ENCODE measurements at places on chromosomes 16 and 17.
A peak's percentile ranks its signal among the peaks of the same experiment; 100 is the strongest.

DNA sequence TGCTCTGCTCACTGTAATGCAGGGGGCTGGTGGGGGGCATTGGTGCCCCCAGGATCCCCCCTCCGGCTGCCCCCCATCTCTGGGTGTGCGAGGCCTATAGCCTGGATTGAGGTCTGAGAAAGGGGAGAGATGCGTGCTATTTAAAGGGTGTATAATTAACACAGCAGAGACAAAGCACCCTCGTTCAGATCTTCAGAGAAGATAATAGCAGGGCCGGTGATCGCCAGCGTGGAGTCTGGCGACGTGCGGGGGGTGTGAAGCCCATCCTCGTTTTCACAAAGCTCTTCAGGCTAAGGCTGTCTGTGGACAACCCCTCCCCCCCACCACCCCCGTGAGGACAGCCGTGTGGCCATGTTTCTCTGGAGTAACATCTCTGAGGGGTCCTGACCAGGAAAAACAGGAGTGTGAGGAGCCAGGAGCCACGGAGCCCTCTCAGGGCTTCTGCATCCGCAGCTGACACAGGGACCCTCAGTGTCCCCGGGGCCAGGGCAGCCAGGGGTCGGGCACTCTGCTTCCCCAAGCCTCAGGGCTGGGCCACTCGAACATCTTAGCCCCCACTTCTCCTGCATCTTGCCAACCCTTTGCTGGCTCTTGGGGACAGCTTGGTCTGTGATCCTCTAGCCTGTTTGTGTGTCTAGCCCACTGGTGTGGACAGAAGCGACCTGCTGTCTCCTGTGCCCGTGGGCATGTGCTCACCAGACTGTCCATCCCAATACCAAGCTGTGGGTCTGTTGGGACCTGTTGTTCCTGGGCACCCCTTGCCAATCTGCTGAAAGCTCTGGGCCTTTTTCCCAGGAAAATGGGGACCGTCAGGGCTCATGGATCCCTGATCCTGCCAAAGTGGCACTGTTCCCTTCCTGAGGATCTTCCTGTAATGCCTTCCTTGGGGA, 58.9 kb downstream of the BAIAP2 start:
- DNase-seq: no peak

DNA sequence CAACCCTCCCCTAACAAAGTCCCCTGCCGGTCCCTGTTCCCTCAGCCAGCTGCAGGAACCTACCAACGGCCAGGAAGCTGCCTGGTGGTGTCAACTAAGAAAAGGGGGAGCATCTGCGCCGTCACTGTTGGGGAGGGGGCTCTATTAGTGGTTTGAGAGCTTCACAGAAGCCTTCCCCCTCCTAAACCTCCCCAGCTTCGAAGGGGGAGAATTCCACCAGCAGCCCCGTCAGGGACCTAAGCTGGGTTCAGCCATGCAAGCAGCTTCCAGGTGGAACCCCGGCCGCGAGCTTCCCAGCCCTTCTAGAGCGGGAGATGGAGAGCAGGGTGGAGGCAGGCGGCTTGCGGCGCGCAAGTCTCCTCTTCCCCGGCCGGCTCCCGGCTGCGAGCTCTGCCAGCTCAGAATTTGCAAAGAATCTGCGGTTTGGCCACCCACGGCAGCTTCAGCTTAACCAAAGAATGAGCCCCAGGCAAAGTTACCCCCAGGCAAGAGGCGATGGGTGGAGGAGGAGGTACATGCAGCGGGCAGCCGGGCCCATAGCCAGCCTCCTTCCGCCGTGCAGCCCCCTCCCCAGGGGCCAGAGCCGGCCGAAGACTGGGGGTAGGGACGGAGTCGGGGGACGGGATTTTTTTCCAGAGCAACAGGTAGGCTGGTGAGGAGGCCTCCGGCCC, 33.7 kb downstream of the DDX19A start:
- DNase-seq: peak; percentile 97

GRCh38 chr16:69932228-69932627, 18.9 kb upstream of the CLEC18A start:
- DNase-seq: no peak

GRCh38 chr16:28898266-28898665, 20.0 kb downstream of the ATP2A1 start:
- peak; percentile 87 for DNase-seq

DNA sequence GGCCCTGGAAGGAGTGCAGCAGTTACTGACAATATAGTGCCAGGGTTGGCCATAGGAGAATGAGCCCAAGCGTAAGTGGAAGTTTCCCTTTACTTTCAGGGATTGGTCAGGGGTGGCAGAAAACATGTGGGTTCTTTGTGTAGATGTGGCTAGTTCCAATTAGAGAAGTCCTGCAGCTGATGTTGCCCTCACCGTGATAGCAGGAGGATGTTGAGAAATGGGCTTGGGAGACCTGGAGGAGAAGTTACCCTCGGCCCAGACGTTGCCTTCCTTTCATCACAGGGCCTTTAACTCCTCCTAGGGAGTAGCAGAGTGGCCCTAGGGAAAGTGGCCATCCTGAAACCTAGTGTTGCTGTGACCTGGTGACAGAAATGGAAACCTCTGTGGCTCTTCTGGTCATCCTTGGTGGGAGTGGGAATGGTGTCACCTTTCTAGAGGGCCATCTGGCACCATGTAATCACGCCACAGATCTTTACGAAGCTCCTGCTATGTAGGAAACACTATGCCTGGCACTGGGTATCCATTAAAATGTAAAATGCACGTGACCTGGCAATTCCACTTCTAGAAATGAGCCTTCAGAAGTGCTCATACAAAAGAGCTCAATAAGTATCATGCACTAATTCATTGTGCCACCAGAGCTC, 6.7 kb downstream of the TMEM92 start:
- no peak for DNase-seq

- DNase-seq: no peak
These were observed 17.6 kb downstream of the TRPV3 start for GRCh38 chr17:3539881-3540540.

DNA sequence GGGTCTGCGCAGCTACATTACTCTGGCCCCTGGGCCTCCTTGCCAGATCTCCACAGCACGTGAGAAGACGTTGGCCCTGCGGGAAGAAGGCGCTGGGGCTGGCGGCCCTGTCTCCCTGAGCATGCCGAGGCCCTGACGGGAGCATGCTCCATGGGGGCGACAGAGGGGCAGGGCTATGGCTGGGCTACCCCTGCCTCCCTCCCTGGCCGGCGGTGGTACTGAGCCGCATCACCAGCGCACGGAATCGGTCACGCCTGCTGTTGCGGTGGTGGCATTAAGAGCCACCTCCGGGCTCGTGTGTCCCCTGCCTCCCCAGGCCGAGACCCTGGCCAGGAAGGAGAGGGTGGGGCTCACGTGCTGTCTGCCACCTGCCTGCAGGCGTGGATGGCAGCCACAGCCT, 28.1 kb downstream of the MAPK8IP3 start:
- no peak for DNase-seq

DNA sequence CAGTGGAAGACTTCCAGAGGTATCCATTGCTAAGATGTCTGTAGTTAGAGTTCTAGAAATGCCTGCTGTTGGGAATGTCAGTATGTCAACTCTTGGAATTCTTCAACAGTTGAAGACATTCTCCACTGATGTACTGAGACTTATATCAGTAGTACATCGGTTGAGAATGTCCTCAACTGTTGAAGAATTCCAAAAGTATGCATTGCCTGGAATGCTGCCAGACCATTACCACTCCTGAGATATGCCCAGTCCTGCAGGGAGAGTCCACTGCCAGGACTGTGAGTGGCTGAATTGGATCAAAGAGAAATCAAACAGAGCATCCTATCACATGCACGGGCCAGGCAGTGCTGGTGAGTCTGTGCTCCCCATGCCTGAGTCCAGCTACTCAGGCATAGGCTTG, 42.0 kb downstream of the IL21R start:
- peak; percentile 43 for DNase-seq

DNA sequence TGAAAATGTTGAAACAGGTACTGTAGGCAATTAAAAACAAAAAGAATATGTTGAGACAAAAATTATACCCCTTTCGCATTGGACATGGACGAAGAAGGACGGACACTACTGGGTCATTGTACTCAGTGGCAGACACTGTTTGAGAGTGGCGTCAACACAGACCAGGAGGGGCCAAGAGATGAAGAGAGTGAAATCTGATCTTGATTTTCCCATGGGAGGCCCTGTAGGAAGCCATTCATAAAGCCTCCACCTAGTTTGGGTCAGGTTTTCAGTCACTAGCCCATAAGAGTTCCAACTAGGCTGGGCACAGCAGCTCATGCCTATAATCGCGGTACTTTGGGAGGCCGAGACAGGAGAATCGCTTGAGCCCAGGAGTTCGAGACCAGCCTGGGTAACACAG, 23.6 kb upstream of the SMURF2 start:
- DNase-seq: no peak

GRCh38 chr17:44765965-44766364, 7.2 kb downstream of the ADAM11 start:
- DNase-seq: no peak

- no peak for DNase-seq
These were observed 75.0 kb downstream of the SPAG9 start for GRCh38 chr17:51045621-51046020.

- DNase-seq: no peak
These were observed 116.4 kb upstream of the RCVRN start for GRCh38 chr17:10021272-10021984.

DNA sequence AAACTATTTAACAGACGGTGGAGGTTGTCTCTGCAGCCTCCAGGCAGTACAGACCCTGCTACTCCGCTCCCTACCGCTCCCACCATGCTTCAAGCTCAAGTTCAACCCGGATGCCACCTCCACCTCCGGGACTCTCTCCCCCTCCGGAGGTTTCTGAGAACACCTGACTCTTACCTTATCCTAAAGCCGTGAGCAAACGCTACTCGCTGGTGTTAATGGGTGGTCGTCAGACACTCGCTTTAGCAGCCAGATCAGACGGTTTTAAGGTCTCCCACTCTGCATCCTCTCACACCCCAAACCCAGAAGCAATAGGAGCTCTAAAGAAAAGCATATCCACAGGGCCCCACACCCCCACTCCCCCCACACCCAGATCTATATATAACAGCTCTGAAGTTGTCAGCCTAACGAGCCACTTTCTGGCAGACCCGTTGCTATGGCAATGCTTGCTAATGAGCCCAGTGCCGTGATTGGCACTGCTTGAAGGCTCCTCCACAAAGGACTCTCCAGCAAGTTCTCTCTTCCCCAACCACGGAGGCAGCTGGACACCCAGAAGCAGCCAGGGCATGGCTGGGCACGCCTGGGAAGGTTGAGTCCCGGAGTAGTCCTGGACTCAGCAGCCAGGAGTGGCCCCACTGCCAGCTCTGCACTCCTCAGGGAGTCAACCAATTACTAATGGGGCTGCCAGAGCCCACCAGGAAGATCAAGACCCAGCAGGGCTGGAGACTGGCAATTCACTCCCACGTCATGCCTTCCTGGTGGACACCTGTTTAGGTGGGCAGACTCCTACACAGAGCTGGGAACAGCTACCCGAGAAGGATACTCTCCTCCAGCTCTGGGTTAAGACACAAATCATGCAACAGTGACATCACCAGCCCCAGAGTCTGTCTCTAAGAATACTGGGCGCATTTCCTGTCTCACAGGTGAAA, 121.2 kb upstream of the RCVRN start:
- DNase-seq: no peak

GRCh38 chr17:9929871-9930270, 24.8 kb upstream of the RCVRN start:
- DNase-seq: no peak

- peak; percentile 92 for DNase-seq
These were observed 45.2 kb downstream of the AXIN2 start for GRCh38 chr17:65515959-65516948.

GRCh38 chr16:50276801-50277555, 10.6 kb downstream of the ADCY7 start:
- DNase-seq: no peak

- DNase-seq: peak; percentile 53
These were observed 17.3 kb upstream of the XYLT2 start for GRCh38 chr17:50328363-50329325.

GRCh38 chr16:57941016-57941664, 29.8 kb downstream of the CNGB1 start:
- DNase-seq: no peak

- DNase-seq: no peak
These were observed 55.5 kb upstream of the IL34 start for GRCh38 chr16:70590722-70591415.

- DNase-seq: no peak
These were observed 103.0 kb downstream of the CYLD start for GRCh38 chr16:50844840-50845239.

- peak; percentile 37 for DNase-seq
These were observed 99.4 kb downstream of the KCNJ12 start for GRCh38 chr17:21475571-21475970.

DNA sequence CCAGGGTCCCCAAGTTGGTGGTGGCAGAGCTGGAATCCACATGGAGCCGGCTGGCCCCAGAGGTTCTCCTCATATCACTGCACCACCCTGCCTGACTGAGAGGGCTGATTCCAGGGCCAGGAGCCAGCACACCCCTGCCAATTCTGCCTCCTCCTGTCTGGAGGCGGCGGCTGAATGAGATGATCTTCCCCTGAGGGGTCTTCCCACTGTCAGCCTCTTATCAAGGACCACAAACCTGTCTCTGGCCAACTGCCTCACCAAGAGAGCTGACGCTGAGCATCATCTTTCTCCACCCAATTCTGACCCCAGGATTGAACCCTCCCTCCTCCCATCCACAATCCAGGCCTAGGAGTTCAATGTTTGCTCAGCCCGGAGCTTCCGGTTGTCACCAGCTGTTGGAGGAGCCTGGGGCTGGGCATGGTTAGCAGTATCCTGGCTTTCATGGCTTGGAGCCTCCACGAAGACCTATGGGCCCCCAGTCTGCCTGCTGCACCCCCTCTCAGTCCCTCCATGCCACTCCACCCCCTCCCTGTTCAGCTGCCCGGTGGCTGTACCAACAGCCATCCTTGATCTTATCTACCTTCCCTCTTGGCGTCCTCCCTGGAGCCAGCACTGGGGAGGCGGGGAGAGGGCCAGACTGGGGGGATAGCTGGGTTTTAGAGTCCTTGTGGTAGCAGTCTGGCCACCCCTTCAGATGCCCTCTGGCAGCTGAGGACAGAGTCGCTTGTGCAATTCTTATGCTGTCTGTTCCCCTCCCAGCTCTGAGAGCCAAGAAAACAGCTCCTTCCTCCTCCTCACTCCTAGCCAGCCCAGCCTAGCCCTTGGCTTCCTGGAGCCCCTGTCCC, 25.6 kb downstream of the ABCC3 start:
- DNase-seq: no peak

- DNase-seq: peak; percentile 74
These were observed 9.0 kb upstream of the NKD1 start for GRCh38 chr16:50539053-50539695.

- no peak for DNase-seq
These were observed 277.9 kb downstream of the WWOX start for GRCh38 chr16:78377312-78377711.

DNA sequence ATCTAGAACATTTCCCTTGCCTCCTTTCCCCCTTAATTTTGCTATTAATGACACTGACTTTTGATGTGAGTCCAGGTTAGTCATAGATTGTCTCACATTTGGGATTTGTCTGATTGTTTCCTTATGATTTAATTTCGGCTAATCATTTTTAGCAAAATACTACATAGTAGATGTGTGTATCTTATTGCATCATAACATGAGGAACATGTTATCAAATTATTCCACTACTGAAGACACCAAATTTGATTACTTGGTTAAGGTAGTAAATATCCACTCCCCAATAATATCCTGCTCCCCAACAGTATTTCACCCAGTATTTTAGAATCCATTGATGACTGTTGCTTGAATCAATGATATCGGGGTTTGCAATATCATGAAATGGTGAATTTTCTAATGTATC, 2.7 kb downstream of the POLG2 start:
- DNase-seq: no peak

Measured in islet precursor cell (in vitro differentiated cells).